ENCODE measurements at places on chromosomes 2 and 18.

GRCh38 chr2:165563468-165564225 lies 94.1 kb downstream of the CSRNP3 start:
- DNase-seq, result no peak

GRCh38 chr2:216633616-216634369 lies 573 bp downstream of the IGFBP2 start:
- peak; percentile 4 for DNase-seq

- DNase-seq, result no peak
These were observed 78.3 kb downstream of the ADAM23 start for GRCh38 chr2:206521612-206522011.

GRCh38 chr18:63511285-63511684 lies 30.9 kb upstream of the SERPINB12 start:
- DNase-seq, result peak; percentile 20

- DNase-seq, result no peak
These were observed 739 bp downstream of the PKDCC start for GRCh38 chr2:42048299-42049220.

GRCh38 chr2:150286730-150287362 lies 200.6 kb downstream of the RND3 start:
- no peak for DNase-seq

DNA sequence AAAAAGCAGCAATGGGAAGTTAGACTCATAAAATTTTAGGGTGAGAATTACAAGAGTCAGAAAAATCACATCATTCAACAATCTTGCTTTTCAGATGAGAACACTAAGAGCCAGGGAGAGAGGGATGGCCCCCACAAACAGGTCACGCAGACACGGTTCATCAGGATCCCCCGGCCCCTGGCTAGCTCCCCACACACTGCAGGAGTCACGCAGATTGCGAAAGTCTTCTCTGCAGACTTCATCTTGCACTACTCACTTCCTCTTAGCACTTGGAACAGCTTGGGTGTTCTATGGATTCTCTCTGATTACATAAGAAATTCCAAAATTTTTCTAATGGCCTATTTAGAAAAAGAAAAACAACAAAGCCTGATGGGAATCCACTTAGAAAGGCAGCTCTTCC lies 21.6 kb upstream of the SULT1C2 start:
- no peak for DNase-seq

DNA sequence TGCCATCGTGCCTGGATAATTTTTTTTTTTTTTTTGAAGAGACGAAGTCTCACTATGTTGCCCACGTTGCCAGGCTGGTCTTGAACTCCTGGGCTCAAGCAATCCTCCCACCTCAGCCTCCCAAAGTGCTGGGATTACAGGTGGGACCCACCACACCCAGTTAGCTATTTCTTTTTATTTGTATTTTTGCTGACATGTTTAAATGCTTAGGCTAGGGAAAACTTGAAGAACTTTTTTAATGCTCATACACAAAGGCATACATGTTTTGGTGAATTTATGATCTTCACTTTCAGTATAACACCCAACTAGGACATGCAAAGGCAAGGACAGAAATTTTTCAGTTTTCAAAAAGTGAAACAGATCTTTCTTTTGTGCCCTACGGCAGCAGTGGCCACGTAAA lies 9.9 kb downstream of the L3MBTL4 start:
- no peak for DNase-seq

DNA sequence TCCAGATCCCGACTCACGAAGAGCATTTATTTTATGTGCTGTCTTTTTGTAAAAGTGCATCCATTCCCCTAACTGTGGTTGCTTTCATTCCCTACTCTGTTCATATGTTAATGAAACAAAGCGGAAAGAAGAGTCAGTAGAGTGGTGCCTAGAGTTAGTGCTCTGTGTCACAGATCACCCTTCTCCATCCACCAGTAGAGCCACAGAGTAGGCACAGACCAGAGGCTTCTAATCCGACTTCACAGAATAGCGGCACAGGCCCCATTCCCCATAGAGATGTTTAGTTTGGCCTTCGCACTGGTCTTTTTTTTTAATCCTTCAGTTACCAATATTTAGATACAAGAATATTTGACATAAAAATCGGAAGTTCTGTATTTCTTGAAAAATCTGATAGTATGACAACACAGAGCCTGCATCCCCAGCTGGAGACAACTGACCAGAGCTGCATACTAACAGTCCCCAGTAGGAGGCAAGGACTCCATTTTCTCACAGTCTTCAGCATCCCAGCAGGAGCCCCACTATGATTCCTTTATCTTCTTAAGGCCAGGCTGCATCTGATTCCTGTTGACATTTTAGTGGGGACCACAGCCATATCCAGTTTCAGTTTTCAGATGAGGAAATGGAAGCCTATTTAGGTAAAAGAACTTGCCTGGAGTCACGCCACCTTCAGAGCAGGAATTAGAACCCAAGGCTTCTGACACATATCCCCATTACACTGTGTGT lies 7.0 kb downstream of the G6PC2 start:
- no peak for DNase-seq

DNA sequence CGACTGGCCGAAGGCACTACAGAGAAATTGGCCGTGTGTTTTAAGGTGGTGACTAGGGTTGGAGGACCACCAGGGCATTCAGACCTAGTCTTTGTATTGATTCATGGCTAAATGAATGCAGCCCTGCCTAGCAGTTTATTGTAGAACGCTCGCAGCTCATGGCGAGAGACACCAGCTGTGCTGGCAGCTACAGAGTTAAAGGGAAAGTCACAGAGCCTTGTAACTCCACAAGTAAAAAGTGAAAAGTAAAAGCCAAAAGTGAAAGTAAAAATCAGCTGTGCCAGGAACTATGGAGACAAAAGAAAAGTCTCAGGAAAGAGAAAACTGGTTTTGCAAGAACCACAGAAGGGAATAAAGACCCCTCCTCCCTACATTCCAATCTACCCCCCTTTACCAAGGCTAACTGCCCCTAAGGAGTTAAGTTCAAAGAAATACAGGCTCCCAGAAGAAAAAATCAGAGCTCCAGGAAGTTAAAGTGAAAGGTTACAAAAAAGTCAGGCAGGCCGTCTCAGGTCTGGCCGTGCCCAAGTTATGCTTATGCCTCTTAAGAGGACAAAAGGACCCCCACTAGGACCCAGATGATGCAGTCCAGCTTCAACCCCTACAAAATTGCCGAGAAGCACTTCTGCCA lies 46.4 kb upstream of the SELENOI start:
- peak; percentile 29 for DNase-seq

DNA sequence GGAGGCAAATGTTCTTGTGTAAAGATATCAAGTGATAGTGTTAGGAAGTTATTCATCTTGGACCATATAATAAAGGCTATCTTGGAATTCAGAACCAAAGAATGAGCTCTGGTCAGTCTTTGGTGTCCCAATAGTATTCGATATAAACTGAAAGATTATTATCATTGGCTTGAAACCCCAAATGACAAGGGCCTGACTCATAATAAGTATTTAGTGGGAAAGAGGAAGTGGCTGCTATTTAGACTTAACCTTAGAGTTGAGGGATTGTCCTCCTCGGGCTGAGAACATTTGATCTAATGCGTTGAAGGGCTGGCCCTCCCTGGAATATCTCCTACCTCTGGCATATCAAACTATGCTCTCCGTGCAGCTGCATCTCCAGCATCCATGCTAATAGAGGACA lies 67.5 kb downstream of the CDH20 start:
- DNase-seq, result no peak

GRCh38 chr2:184004948-184005672 lies 593.2 kb upstream of the ZNF804A start:
- no peak for DNase-seq

- no peak for DNase-seq
These were observed 17.3 kb upstream of the SPP2 start for GRCh38 chr2:234033174-234033573.

GRCh38 chr18:77078690-77079070 lies 53.9 kb downstream of the MBP start:
- DNase-seq, result no peak

DNA sequence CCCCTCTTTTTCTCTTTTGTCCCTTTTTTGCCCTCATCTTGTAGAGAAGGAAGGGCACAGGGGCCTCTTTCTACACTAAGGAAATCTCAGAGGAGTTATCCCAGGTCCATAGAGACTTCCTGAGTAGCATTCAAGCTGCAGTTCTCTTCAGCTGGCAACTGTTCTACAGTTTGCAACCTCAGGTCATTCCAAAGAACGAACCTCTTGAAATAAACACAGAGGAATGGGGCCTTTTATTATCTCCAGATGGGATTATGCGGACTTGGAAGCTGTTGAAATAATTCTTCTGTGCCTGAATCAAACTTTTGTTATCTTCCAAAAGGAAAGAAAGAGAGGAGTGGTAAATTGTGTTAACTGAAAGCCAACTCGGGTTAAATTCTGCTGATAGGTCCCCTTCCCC lies 31.0 kb upstream of the NFE2L2 start:
- no peak for DNase-seq

GRCh38 chr2:85644909-85645308 lies 23.1 kb downstream of the SFTPB start:
- no peak for DNase-seq

DNA sequence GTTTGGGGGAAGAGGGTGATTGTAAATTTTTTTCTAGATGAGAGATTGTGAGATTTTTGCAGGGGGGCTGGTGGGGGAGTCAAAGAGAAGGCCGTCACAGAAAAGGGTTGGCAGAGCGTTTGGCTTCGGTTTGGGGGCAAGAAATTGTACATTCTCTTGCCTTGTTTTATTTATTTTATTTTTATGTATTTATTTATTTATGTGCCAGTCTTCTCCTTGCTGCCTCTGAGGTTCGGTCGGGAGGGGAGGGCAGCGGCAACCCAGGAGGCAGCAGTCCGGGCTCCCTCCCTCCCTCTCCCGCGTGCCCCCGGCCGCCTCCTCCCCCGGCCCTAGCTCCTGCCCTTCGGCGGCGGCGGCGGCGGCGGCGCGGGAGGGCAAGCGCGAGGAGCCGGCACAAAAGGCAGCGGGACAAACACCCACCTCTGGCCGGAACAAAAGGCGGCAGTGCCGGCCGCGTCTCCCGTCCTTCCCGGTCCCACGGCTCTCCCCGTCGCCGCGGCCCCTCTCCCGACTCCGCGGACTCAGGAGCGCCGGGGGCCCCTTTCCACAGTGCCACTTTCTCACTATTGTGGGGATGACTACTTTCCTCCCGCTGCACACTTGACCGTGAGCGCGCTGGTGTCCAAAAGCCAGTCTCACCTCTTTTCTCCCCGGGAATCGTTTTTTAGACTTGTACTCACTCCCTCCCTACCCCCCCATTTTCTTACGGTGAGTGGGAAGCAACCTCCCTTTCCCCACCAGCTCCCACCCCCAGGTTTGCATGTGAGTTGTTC lies 1.2 kb downstream of the BCL11A start:
- no peak for DNase-seq

DNA sequence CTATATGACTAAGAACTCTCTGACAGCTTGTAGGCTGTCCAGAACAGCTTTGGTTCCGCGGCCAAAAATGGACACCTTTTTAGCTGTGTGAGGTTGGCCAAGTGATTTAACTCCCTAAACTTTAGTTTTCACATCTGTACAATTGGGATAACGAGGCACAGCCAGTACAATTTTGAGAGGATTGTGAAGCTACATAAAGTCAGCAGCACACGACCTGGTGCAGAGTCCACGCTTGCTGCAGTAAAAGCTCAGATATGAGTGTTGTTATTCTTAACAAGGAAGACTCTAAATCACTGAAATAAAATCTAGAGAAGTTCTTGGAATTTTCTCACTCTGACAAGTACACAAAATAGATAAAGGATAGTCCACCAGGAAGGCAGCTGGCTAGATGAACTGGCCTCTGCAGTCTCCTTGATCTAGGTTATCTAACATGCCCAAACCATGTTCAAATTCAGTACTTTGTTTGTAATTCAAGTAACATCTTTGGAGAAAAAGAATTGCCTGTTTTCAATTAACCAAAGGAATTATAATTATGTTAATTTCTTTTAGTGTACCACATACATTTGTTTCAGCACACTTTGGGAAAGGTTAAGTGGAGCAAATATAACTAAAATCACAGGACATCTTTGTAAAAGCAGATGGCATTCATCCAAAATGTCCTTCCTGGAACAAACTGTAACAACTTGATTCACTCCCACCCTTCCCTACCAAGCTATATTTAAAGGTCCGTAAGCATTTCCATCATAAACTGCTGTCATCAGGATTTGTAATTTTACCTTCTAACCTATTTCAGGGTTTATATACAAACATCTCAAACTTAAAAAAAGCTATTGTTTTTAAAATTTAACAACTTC lies 201.7 kb upstream of the STK17B start:
- DNase-seq, result no peak

DNA sequence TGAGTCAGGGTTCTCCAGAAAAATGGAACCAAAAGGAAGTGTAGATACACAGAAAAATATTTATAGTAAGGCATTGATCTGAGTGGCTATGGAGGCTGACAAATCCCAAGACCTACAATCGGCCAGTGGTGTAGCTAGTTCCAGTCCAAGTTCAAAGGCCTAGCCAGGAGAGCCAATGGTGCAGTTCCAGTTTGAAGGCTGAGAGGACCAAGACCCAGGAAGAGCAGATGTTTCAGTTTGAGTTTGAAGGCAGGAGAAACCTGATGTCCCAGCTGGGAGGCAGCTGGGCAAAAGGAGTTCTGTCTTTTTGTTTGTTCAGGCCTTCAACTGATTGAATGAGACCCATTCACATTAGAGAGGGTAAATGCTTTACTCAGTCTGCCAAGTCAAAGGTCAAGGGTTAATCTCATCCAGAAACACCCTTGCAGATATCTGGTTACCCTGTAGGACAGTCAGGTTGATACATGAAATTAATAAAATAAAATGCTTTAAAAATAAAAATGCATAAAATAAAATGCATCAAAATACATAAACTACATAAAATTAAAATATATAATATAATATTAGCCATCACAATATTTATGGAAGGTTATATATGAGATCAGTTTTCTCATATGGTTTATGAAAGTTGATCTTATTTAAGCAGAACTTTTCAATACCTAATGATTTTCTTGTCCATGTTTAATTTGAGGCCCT lies 38.7 kb downstream of the KCNE4 start:
- DNase-seq, result no peak

DNA sequence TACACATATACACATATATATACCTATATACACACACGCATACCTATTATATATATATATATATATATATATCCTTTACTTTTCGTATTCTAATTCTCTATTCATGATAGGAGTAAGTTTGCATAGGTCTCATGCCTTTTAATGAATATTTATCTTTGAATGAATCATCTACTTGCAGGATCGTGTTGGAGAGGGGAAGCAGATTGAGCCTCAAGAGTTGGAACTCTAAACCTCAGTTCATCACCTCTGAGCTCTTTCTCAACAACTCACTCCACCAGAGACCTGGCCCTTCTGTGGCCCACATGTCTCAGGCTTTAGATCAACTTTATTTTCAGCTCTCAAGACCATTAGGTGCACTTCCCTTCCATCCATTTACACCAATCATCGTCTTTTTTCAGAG lies 490.4 kb upstream of the ID2 start:
- DNase-seq, result no peak

- no peak for DNase-seq
These were observed 13.1 kb downstream of the HS6ST1 start for GRCh38 chr2:128305555-128306080.
